ENCODE measurements at places on chromosomes 7 and 10.

- DNase-seq = no peak
Measured at GRCh38 chr10:78902815-78903214, 166.0 kb upstream of the ZMIZ1 start.

GRCh38 chr7:94296881-94297280 lies 97.8 kb upstream of the COL1A2 start:
- no peak for DNase-seq

DNA sequence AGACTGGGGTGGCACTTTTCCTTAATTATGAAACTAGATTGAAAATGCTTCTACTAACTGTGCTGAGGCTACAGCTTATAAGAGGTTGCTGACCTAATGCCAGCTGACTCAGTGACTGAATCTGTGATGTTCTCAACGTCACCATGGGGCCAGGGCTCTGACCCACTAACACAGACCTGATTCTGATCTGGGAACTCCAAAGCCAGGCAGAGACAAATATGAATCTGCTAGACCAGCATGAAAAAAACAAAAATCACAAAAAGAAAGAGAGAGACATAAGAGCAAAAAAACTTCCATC lies 16.1 kb downstream of the USP6NL start:
- no peak for DNase-seq

- peak; percentile 36 for DNase-seq
Measured at GRCh38 chr7:127865466-127865865, 165.8 kb downstream of the LRRC4 start.

DNA sequence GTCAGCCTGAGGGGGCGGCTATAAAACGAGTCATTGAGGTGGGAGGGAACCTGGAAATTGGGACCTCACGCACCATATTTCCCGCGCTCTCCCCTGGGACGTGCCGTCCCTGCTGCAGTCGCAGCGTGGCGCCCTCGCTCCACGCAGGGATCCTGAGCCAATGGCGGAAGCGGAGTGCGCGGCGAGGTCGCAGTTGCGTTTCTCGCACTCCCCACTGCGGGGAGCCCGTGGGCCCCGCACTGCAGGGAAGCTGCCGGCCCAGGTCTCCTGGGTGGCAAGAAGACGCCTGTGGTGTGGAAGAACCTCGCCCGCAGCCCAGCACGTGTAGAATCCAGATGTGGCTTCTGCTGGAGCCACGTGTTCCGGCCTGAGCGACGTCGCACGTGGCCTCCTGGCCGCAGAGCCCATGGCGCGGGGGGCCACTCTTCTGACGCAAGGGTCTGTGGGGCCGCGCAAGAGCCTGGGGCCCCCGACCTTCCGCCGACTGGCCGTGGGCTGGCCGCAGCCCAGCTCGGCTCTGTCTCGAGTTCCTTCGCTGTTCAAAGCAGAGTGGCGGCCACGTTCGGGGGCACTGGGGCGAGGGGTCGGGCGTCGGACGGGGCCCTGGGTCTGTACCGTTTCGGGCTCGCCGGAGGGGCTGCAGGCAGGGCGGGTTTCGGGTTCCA lies 26.4 kb downstream of the HIF1AN start:
- peak; percentile 72 for DNase-seq

- DNase-seq = no peak
Measured at GRCh38 chr7:128188396-128189230, 52.5 kb upstream of the LEP start.

DNA sequence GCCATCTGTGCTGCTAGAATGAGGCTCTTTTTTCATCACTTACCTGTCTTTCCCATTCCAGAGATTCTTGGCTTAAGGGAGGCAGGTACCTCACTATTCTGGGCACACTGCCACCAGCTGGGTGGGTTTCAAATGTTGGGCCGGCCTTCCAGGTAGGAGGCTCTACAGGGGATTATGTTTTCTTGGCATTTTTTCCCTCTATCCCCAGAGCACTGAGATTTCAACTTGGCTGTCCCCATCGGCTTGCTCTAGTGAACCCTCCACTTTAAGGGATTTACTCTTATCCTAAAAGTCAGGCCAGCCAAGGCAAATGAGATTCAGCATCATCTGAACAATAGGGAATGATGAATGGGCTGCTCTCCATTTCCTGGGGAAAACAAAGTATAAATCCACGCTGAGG lies 710.1 kb upstream of the CELF2 start:
- no peak for DNase-seq

DNA sequence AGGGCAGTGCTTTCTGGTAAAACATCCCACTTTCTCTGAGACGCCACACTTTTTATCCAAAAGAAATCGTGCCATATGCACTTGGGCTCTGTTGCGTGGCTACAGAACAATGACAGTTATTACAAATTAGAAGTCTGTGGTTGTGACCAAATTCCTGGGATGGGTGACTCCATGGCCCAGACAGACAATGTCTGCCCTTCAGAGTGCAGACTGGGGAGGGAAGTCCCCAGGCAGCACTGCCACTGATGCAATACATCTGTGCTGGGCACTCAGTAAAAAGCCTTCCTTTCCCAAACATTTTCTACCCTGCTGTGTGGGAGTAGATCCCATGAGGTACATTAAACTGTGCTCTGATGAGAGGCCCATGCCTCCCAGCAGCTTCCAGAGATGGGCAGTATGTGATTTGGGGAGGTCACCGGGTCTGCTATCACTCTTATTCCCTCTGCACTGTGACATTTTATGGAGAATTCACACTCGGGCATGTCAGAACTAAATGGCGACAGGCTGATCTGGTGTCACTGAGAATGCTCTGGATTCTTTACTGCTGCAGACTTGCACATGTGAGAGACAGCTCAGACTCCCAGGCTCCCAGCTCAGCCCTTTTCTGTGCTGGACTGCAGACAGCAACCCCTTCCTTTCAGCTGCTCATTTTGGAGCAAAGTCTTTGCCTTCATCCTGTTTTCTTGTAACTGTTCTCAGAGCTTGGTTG lies 243.5 kb upstream of the ZNF32 start:
- no peak for DNase-seq

- no peak for DNase-seq
Measured at GRCh38 chr7:95481271-95482165, 4.2 kb upstream of the ASB4 start.

- DNase-seq = no peak
Measured at GRCh38 chr7:152333134-152333533, 102.7 kb downstream of the KMT2C start.

- no peak for DNase-seq
Measured at GRCh38 chr10:104150139-104150538, 28.2 kb downstream of the SFR1 start.

DNA sequence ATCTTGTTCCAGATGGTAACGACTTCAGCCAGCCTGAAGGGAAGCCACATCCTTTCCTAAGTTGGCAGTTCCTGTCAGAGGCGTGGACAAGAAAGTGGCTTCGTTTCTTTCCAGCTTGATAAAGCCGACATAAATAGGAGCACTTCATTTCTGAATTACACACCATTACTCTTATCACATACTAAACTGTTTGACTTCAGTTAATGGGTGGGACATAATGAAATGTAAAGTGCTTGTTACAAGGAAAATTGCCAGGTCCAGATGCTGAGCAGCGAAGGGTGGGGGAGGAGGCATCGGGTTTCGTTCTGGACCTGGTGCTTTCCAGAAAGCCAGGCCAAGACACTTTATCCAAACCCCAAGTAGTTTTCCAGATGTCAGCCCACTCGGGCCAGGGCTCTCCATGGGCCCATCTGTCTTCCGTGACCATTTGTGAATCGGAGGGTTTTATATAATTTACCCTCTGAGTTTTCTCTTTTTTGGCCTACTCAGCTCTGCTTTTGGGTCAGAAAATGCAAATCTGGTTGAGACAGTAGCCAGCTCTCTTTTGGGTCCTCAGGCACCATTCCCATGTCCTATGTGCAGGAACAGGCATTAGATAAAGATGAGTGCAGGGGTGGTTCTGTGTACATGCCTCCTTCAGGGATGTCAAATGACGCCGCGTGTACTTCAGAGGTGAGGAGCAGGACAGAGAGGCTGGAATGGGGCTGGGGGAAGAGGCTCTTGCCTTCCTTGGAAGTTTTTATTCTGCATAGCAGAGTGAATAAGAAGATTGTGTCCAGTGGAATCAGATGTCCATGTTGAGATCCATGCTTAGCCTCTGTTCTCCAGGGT lies 90.2 kb downstream of the TACC2 start:
- DNase-seq = no peak

DNA sequence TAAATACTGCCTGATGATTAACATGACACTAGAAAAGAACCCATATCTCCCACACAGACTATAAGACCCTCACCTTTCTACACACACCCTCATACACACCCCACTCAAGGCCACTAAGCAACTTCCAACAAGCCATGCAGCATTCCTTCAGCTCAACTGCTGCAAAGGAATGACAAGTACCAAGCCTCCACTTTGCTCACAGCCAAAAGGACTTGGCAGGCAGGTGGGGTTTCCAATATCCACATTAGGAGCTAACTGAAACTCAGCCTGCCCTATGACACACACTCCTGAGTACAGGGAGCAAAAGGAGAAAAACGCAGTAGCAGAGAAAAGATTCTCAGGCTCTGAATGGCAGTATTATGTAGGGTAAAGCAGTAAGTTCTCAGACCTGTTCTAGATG lies 13.4 kb downstream of the USP54 start:
- peak; percentile 28 for DNase-seq

- DNase-seq = no peak
Measured at GRCh38 chr10:123858077-123858681, 33.4 kb downstream of the CPXM2 start.

DNA sequence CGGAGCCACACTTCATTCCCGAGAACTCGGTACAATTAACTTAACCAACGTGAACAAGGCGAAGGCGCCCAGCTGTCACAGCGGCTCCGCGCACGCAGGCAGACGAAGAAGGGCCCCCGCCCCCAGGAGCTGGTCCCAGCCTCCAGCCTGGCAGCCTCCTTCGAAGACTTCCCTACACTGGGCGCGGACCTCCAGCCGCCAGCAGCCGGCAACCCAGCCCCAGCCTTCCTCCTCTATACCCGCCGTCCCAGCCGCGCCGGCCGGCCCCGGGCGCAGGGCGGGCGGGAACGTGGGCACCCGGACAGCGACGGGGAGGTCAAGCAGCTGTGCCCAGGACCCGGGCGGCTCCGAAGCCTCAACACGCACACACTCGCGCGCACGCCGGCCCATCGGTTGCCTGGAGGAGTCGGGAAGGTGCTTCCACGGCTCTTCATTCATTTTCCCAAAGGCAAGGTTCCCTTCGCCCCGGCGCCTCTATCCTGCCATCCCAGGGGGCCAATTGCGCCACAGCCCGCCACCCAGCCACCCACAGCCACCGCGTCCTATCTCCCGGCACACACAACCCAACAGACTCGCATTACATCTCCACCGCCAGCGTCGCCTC lies 1.6 kb downstream of the CHST15 start:
- DNase-seq = no peak

- no peak for DNase-seq
Measured at GRCh38 chr10:132900211-132900756, 42.1 kb downstream of the CFAP46 start.

DNA sequence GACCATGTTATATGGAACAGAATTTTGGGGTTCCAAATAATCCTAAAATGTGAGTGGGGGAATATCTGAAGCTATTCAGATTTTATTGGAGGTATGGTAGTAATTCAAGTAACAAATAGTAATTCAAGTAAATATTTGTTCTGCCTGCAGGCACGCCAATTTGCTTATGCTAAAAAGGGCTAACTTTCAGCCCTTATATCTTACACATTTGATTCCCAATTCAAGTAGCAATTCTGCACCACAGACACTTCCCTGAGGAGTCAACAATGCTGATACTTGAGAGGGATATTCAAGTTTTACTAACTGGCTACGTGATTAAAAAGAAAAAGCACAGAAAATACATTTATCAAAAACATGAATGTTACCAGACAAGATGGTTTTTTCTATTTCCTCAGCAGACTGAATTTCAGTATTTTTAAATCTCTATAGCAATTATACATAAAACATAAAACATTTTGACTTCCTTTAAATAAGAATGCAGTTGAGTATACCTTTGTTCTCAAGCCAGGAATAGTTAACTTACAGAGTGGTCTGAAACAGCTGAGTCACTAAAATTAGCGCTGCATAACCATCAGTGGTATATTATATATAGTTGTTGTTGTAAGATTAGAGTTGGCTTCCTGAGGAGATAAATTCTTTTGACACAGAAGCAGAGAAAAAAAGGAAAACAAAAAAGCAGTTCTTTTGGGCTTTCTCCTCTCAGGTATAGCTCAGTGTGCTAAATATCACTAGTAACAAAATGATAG lies 33.9 kb downstream of the MTPN start:
- no peak for DNase-seq

- no peak for DNase-seq
Measured at GRCh38 chr7:113292105-113292504, 173.8 kb upstream of the SMIM30 start.

- no peak for DNase-seq
Measured at GRCh38 chr10:87915406-87915805, 52.0 kb downstream of the PTEN start.

DNA sequence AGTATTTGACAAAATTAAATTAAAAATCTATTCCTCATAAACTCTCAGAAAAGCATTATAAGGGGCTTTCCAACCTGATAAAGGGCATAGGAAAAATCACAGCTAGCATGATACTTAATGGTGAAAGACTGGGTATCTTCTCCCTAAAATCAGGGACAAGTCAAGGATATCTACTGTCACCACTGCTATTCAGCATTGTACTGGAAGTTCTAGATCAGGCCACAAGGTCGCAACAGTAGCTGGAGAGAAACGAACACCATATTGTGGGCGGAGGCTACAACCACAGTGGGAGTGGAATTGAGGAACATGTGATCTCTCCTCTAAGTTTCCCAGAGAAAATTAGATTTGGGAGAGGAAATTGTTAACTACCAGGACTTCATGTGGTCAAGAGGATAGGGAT lies 70.0 kb upstream of the NAMPT start:
- no peak for DNase-seq

GRCh38 chr7:90345595-90346335 lies 751 bp upstream of the GTPBP10 start:
- DNase-seq = peak; percentile 54

DNA sequence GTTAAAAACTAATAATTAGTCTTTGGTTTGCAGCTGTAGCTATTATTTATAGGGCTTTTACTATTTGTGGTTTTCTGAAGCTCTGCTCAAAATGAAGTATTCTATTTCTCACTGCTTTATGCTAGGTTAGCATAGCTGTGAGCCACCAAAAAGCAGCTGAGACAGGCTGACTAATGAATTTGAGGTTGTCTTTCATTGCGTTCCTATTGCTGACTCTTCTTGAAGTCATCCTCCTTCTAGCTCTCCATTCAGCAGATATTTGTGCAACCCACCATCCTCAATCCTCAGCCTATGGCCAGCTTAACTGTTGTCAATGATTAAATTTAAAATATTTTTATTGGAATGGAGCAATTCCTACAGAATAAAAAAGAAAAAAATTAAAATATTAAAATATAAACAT lies 2.1 kb upstream of the RALA start:
- no peak for DNase-seq

- DNase-seq = no peak
Measured at GRCh38 chr7:44258423-44258760, 57.6 kb downstream of the YKT6 start.

GRCh38 chr7:48078470-48078869 lies 10.6 kb upstream of the UPP1 start:
- DNase-seq = no peak

DNA sequence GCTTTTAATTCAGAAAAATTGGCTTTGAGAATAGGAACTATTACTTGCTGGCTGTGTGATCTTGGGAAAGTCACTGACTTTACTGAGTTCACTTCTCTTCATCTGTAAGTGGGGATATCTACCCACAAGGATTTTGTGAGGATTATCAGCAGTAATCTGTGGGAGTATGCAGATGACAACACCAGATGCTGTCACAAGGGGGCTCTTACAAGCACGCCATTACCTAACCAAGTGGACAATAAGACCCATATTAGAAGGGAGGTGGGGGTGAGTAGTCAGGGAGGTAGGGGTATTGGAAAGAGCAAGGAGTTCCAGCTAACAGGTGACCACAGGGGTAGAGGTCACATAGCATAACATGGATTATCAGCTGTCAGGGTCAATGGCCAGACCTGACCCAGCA lies 569.4 kb downstream of the SUGCT start:
- peak; percentile 15 for DNase-seq
